ENCODE measurements at places on chromosomes 11 and 22.

GRCh38 chr11:61701242-61701886 is 21.2 kb downstream of the DAGLA start:
- no peak for ATAC-seq

- peak; percentile 20 for ATAC-seq
Measured at GRCh38 chr22:35328472-35328885, 28.8 kb downstream of the TOM1 start.

- peak; percentile 30 for ATAC-seq
Measured at GRCh38 chr11:118008271-118008911, 22.2 kb downstream of the IL10RA start.

- ATAC-seq: no peak
Measured at GRCh38 chr11:1072821-1073231, 1.8 kb upstream of the MUC2 start.

GRCh38 chr11:129412494-129412893 is 36.8 kb downstream of the BARX2 start:
- no peak for ATAC-seq

- ATAC-seq: no peak
Measured at GRCh38 chr11:39745401-39745800, 1714.1 kb downstream of the LRRC4C start.

GRCh38 chr22:26470807-26471206 is 12.8 kb downstream of the HPS4 start:
- no peak for ATAC-seq

GRCh38 chr11:132202621-132203020 is 832.2 kb downstream of the NTM start:
- ATAC-seq: no peak

GRCh38 chr11:62555464-62556107 is 9.0 kb upstream of the AHNAK start:
- no peak for ATAC-seq

GRCh38 chr22:49198705-49199084 is 629.0 kb downstream of the BRD1 start:
- ATAC-seq: no peak

GRCh38 chr11:124068601-124069110 is 27.5 kb upstream of the OR10G7 start:
- no peak for ATAC-seq

DNA sequence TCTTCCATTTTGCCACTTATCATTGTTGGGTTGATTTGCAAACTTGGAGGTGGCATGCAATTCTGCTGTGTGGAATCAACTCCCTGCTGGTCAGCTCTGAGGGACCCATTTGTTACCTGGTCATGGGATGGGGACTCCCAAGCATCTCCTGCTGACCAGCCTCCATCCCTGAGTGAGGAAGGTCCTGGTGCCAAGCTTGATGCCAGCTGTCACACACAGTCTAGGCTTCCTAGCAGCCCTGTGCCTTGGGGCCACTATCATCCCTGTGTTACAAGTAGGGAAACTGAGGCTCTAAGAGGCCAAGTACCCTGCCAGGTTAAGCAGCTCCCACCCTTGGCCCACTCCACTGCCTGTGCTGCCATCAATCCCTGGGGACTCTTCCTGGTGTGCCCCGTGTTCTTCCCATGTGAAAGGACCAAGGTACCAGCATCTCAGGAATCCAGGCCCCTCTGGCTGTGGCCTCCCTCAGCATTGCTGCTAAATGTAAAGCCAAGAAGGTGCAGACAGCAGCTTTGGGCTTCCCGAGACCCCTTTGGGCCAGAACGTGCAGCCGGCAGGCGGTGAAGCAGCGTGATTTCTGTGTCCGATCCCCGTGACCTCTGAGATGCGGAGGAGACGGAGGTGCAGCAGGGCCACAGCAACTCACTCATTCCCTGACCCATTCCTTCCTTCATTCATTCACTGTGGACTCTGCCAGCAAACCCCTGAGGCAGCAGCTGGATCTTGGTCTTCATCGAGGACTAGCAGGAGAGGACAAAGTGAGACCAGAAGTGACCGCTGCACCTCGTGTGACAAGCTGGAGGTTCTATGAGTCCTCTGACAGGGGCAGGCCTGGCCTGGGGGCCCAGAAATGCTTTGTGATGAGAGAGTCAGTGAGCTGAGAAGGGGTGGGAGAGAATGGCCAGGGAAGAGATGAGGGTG is 49.7 kb downstream of the MYEOV start:
- ATAC-seq: no peak

- no peak for ATAC-seq
Measured at GRCh38 chr22:19506212-19506611, 18.0 kb downstream of the CLDN5 start.

GRCh38 chr11:11215944-11216343 is 137.1 kb downstream of the CSNK2A3 start:
- ATAC-seq: no peak

DNA sequence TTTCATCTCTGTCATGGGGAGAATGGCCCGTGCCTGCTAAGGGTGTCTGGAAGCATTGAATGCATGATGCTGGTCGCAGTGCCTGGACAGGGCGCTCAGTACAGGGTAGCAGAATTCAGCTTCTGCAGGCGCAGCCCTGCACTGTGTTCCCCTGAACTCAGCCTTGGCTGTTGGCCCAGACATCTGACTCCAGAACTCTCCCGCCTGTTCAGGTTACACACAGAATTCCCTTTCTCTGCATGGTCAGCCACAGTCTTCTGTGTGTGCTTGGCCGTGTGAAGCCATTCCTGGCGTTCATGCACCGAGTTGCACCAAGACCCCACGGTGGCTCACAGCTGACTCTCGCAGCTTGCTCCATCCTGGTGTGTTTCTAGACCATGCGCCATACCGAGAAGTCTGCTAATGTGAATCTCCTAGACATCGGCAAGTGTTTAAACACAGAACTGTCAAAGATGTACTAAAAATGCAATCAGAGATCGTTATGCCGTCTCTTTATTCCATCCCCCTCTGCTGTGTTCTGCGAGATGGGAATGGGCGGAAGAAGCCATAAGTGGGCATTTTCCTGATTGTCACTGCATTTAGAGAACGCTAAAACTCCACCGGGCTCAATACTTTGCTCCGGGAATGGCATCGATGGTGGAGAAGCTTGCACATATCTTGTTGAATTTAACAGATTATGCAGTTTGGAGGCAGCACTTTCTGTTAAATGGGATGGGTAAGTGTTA is 55.6 kb downstream of the MPPED1 start:
- ATAC-seq: no peak

DNA sequence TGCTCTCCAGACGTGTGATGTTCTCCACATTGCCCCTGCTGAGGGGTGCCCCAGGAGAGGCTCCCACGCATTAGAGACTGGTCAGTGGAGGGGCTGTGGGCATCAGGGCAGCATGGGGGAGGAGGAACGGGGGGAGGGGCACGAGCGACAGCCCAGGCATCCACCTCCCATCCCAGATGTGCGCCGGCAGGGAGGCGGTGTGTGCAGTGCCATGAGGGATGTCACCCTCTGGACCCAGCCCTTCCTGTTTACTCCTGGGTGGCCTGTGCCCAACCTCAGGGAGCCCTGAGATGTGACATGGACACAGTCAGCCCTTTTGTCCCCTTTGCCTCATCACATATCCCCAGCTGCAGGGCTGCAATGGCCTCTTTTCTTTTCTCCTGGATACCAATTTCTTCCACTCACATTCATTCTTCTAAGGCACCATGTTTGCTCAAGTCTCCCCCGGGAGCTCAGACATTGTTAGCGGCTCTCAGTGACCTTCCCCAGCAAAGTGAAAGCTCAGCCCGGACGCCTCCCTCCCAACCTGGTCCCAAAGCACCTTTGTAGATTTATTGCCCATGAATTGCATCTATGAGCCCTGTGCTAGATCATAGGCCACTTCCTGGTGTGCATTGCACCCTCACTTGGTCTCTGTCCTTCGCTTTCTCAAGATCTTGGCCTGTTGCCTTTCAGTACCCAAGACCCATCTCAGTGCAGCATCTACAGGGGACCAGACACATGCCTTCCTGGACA is 150.6 kb downstream of the CEP164 start:
- ATAC-seq: no peak

- ATAC-seq: no peak
Measured at GRCh38 chr22:19803736-19804267, 43.2 kb downstream of the TBX1 start.

GRCh38 chr22:17101475-17102296 is 16.9 kb downstream of the IL17RA start:
- ATAC-seq: no peak

DNA sequence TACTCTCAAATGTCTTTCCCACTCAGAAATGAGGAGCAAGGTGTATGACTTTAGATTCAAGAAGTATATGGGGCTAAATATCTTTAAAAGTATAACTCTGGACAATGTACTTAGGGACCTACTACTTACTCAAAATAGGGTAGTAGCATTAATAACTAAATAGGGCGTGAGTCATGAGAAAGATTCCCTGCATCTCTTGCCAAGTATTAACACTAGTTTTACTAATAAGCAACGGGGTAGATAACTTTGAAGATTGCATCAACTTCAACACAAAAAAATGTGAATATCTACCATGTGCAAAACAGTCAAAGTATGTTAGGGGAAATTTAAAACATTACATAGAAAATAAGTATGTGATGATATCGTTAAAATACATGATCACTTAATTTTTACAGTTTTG is 99.6 kb downstream of the PGR start:
- ATAC-seq: no peak

DNA sequence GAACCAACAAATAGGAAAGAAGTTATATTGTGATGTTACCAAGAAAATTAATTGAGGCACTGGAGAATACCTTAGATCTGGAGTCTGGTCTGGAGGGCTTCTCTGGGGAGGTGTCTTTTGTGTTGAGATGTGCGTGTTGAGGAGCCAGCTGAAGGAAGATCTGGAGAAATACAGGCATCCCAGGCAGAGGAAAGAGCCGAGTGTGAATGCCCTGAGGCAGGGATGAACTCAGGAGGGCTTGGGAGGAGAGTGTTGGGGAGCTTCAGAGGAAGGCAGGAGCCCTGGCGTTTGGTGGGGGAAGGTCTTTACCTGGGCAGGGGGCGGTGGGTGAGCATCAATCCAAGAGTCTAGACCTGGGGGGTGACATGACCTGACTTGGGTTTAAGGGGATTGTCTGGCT is 13.1 kb downstream of the SYNGR1 start:
- ATAC-seq: no peak

DNA sequence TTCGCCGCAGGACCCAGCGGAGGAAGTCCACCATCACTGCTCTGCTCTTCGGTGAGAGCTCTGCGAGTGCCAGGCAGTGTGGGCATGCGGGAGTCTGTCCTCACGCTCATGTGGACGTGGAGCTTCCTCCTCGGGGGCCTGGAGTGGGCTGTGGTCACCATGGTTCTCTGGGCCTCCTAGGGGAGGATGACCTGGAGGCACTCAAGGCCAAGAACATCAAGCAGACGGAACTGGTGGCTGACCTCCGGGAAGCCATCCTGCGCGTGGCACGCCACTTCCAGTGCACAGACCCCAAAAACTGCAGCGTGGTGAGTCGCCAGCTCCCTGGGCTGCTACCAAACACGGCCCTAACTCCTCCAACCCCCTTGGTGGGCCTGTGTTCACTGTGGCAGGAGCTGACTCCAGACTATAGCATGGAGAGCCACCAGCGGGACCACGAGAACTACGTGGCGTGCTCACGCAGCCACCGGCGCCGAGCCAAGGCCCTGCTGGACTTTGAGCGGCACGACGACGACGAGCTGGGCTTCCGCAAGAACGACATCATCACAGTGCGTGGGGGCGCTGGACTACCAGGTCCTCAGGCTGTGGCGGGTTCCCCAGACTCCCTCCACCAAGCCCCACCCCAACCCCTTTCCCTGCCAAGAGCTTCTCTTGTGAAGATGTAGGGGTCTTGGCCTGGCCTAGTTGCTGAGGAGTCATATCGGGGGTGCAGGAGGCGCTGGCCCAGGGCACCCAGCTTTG is 36.8 kb downstream of the SGSM3 start:
- no peak for ATAC-seq

GRCh38 chr11:116861539-116861938 is 24.1 kb upstream of the APOA1 start:
- ATAC-seq: no peak

GRCh38 chr22:39913886-39914285 is 13.0 kb downstream of the GRAP2 start:
- no peak for ATAC-seq
